ENCODE measurements at places on chromosomes 1 and 21. TPM values are rescaled to one million over a fixed set of nuclear protein-coding genes. Genes with fewer than 3 reads are reported as not detected.

- no peak for DNase-seq
These were observed 709.4 kb downstream of the MATN1 start for GRCh38 chr1:30014031-30014430.

Gene RGS5
- 60.2 TPM for total RNA-seq

DNA sequence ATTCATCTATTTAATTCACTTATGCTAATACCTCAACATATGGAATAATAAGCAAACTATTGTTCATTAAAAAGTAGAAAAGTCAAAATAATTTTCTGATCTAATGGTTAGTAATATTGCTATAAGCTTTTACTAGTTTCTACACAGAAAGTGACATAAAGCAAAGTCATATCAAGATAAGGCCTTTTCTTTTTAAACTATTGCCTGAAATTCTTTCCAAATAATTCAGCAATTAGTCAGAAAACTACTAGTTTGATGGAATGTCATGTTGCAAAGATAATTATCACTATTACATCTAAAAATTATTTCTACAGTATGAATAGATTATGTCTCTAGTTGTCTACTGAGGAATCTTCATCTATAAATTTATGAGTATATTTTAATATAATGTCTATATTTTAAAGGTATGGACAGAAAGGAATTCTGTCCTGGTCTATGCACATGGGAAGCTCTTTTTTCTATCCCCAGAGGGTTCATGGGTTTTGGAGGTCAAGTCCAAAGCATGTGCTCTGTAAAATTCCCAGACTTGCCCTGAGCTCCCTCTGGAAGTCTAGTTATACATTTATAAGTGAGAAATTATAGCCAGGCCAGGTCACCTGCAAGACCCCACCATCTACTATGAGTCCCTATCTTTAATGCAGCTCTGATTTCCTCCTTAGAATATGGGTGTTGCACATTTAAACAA is 84.6 kb upstream of the DPYD start:
- DNase-seq, result no peak

DNA sequence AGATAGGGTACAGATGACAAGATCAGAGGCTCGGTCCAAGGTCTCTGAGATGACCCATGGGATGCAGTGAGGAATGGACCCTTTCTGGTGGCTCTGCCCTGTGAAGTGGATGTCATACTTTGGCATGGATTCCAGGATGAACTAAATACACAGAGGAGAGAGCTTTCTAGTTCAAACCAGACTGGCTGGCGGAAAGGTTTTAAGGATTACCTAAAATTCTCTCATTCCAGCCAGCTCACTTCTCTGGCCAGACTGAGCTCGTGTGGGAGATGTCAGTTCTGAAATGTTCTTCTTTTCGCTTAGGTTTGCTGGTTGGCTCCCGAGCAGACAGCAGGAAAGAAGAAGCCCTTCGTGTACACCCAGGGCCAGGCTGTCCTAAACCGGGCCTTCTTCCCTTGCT is 6.2 kb downstream of the RNPEP start:
- peak; percentile 19 for DNase-seq

- no peak for DNase-seq
These were observed 40.0 kb downstream of the LTN1 start for GRCh38 chr21:28952686-28953085.

GRCh38 chr1:181318022-181318857 is 165.1 kb upstream of the CACNA1E start:
- no peak for DNase-seq

Gene MYBPH
- total RNA-seq, result not detected

Gene CLDN17
- total RNA-seq, result not detected

DNA sequence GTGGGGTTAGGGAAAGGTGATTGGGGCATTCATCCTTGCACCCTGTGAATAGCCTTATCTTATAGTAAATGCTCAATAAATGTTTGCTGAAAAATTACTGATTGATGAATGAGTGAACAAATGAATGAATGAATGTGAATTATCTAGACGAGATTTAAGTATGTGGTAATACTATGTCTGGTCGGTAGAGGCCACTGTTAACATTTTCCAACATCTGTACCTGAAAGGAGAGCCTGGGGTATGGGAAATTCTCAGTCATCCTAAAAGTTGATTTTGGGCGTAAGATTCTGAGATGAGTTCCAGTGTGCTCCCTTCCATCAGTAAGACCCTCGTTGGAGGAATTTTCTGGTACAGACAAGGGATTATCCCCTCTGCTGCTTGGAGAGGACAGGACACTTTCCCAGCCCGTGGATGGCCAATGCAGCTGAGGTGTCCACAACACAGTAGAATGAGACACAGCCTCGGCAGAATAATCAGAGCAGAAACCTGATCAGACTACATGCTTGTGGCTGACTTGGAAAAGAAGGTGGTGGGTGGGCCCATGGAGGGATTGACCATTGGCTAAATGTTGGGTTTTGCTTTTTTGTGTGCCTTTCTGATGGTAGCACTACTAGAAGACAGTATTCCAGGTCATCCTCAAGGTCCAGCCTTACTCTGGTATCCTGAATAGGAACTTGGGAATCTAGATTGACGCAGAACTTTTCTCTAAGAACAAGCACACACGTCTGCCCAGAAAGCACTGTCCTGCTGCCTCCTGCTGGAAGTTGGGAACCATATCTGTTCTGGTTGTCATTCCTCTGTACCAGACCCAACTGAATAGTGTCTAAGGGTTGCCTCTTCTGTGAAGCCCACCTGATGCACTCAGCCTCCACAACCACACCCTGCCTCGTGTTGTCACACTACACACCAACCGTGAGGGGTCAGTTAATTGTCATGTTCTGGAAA is 262.0 kb downstream of the TNR start:
- no peak for DNase-seq

DNA sequence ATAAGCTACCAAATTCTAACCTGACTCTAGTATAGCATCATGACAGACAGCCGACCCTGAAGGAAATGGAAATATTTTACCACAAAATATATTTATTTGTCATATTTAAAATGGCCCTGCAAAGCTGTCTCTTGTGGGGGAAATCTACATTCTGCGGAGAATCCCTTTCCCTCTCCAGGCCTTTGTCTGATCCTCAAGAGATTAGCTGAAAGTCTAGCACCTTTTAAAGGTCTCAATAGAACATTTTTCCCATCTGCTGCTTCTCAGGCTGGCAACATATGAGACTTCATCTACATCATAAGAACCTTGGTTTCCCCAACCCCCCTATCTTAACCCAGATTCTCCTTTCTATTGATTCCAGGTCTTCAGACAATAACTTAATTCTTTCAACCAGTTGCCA is 1.7 kb upstream of the OR11L1 start:
- no peak for DNase-seq

Gene APCS
- not detected for total RNA-seq

Gene SCP2
- 109 TPM for total RNA-seq

Gene TRPM2
- 9.9 TPM for total RNA-seq

Gene KRTAP13-2
- total RNA-seq, result not detected

GRCh38 chr1:167057241-167057688 is 32.9 kb downstream of the GPA33 start:
- no peak for DNase-seq

DNA sequence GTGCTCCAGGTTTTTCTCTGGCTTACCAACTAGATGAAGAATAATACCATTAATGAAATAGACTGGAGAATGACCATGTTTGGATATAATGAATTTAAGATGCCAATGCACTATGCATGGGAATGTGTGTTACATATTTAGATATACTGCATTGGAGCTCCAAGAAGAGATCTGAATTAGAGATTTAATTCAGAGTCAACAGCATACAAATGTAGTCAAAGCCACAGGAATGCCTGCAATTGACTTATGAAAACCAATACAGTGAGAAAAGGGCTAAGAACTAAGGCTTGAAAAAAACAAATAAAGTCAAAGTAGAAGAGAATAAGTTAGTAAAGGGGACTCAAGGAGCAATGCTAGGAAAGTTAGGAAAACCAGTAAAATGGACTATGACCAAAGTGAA is 59.1 kb downstream of the USP24 start:
- DNase-seq, result no peak

Gene FCGR2B
- 30.2 TPM for total RNA-seq

DNA sequence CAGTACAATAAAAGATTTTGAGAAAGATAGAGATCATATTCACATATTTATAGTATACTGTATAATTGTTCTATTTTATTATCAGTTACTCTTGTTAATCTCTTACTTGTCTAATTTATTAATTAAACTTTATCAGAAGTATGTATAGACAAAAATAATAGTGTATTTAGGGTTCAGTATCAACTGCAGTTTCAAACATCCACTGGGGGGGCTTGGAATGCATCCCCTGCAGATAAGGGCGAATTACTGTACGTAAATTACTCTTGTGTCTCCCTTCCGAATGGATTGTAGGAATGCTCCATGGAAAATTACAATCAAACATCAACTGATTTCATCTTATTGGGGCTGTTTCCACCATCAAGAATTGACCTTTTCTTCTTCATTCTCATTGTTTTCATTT is at the start of gene OR2L8:
Gene OR2L8, plus strand, starts transcription at position 301 of the 400 bp plus-strand sequence. Its CDS starts 0 bp downstream, at position 301.
- no peak for DNase-seq

Gene LIN28A
- total RNA-seq, result not detected

DNA sequence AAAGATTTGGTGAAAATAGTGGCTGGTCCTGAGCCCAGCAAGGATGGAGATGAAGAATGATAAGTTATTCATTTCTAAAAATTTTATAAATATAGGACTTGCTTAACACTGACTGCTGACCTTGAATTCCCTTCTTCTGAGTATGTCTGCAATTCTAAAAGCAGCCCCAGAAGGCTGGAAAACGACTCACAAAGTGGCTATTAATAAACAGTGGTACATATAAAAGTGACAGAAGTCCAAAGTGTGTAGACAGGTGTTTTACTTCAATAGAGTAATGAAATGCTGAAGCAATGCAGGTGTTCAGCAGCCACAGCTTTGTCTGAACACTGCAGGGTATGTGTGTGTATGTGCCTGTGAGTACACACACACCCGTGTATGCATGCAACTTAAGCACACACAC is 219.0 kb upstream of the NRIP1 start:
- DNase-seq, result no peak

DNA sequence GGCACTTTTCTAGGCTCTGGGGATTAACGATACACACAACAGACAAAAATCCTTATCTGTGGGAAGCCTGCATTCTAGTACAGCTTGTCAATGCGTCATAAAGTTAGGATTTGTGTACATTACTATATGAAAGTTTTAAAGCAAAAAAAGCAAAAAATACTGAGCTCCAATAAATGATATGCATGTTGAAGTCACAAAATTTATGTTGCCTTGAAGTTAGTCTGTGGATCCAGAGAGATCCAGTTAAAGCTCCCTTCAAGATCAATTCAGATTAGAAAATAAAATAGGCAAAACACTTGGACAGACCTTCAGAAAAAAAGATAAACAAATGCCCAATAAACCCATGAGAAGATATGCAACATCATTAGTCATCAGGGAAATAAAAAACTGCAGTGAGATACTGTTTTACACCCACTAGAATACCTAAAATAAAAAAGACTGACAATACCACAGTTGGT is 33.1 kb upstream of the KCNQ4 start:
- DNase-seq, result no peak

- DNase-seq, result no peak
These were observed 169.3 kb upstream of the NR5A2 start for GRCh38 chr1:199858171-199858570.

GRCh38 chr1:184739796-184740195 is 14.9 kb downstream of the EDEM3 start:
- DNase-seq, result no peak

Gene KCNC4
- total RNA-seq, result 15.6 TPM

DNA sequence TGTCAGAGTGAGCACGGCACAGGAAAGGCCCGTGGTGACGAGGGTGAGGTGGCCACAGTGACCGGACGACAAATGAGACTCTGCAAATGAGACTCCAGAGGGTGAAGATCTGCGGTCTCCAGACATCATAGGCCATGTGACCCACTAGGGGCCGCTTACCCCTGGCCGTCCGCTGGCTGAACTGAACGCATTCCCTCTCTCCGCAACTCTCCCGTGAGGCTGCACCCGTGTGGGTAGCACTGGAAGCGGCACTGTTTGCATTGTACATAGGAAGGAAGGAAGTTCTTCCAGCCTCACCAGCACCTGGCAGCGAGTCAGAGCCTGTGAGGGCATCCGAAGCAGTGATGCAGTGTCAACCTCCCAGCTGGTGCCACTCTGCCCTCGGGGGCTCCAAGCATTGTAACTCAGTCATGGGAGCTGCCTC is 23.6 kb upstream of the SPSB1 start:
- DNase-seq, result no peak

Gene HSD3B1
- not detected for total RNA-seq

Gene CFAP107
- not detected for total RNA-seq

Gene CTH
- 5.3 TPM for total RNA-seq

DNA sequence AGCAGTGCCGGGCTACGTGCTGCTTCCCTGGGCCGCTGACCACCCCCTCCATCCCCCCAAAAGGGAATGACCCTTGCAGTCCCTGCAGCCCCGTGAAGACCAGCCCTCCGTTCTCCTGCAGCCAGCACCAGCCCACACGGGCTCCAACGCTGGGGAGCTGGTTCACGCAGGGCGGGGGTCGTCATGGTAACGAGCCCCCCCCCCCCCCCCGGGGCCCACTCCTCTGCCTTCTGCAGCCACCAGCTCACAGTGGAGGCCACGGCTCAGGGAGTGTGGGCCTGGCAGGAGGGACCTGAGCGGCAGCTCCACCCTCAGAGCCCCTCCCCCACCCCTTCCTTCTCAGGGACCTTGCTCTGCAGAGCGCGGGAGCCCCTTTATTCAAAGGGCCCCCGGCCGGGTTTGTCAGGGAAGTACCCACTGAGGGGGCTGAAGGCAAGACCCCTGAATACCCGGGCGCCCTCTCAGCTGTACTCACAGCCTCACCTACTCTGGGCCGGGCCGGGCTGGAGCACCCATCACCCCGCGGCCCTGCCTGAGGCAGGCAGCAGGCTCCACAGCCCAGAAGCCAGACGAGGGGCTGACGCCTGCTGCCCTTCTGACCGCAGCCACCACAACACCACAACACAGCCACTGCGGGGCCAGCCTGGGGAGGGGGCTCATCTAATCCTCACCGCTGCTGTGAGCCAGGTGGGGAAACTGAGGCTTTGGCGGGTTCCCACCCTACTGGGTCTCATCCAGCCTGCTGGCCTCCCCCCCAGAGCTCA is 12.6 kb downstream of the MEGF6 start:
- DNase-seq, result no peak

DNA sequence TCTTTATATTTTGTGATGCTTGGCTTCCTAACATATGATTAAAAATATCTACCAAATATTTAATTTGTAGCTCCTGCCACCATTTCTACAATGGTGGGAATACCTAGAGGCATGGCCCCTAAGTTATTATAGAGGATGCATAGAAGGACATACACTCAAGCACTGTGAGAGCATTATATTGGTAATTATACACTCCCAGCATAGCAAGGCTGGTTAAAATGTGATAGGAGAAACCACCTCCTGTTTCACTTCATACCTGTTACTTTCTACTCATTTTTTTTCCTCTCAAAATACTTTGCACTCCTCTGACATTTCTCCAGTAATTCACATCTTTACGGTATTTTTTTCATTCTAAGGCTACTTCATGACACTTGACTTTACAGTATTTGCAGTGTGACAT is 92.9 kb downstream of the HS2ST1 start:
- no peak for DNase-seq

Data from sciatic nerve (tissue), 2 donors.